Mesothelial cell of epicardium (in vitro differentiated cells): ENCODE measurements at places on chromosomes 5 and 9. TPM values are rescaled to one million over a fixed set of nuclear protein-coding genes. Genes with fewer than 3 reads are reported as not detected.

FBP2 gene
- total RNA-seq = not detected in 3 replicates

MCC gene
- total RNA-seq = 32.4 to 33.9 TPM (median 33.2 TPM) in 3 replicates

PCDHGC3 gene
- total RNA-seq = 80.2 to 82.9 TPM (median 80.6 TPM) in 3 replicates

GABRA1 gene
- total RNA-seq = not detected in 3 replicates

OR1J2 gene
- total RNA-seq = not detected in 3 replicates

LHX2 gene
- total RNA-seq = not detected in 3 replicates

DOCK8 gene
- 8.8 to 10.0 TPM (median 8.9 TPM) in 3 replicates for total RNA-seq

DMRT3 gene
- 2.1 to 3.3 TPM (median 2.5 TPM) in 3 replicates for total RNA-seq

CDKN2B gene
- 40.3 to 47.6 TPM (median 45.2 TPM) in 3 replicates for total RNA-seq

ACTBL2 gene
- total RNA-seq = 0.07 TPM in 2 of 3 replicates, not detected in the other

PCDHA7 gene
- total RNA-seq = 4.2 to 5.5 TPM (median 4.5 TPM) in 3 replicates

FAM221B gene
- 0.07 TPM in 1 of 3 replicates, not detected in the others for total RNA-seq

NEUROG1 gene
- total RNA-seq = not detected in 3 replicates

DNA sequence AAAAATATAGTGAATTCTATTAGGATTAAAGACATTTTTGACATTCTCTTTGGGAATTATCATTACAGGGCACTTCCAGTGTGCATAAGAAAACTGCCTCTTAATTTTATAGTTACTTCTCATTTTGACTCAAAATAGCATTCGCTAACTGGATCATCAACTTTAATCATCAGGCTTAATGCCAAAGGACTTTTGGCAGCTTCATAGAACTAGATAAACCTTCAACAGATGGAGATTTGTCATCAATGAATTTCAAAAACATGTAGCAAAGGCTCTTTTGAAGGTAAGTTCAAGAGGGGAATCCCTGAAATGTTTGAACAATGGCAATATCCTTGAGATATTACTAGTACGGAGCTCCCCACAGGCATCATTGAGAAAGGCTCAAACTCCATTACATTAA lies 447.2 kb downstream of the PDE4D start:
- no peak overlapping the region for H3K4me3 ChIP-seq
- peaks cover 24% of the 10 kb centered on the region for H3K36me3 ChIP-seq
- DNase-seq = no peak
- peaks cover 7% of the 10 kb centered on the region for H3K4me1 ChIP-seq

- peaks cover 13% of the 10 kb centered on the region for H3K36me3 ChIP-seq
- no peak overlapping the region for H3K4me3 ChIP-seq
- no peaks in the 10 kb centered on the region for H3K4me1 ChIP-seq
These were observed 128.1 kb upstream of the RPS23 start for GRCh38 chr5:82406205-82406773.

GRCh38 chr9:109401990-109402318 lies 81.1 kb upstream of the EPB41L4B start:
- H3K27ac ChIP-seq = no peak overlapping the region
- no peaks in the 10 kb centered on the region for H3K4me1 ChIP-seq
- no peak for DNase-seq
- H3K36me3 ChIP-seq = peaks cover 6% of the 10 kb centered on the region

DNA sequence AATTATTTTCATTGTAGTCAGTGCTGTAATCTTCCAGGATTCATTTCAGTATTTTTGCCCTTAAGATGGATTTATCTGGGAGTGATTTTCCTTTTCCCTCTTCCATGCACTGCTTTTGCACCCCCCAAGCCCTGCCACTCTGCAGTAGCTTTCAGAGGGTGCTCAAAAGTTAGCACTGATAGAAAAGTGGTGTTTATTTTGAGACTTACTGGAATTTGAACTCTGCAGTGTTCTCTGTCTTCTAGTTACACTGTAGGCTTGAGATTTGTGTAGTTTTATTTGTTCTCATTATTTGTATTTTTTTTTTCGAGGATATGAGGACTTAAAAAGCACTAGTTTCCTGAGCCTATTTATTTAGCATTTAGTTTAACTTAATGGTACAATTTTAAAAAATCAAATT lies 70.5 kb downstream of the HSD17B4 start:
- H3K4me3 ChIP-seq = no peak overlapping the region
- peaks cover 2% of the 10 kb centered on the region for H3K4me1 ChIP-seq
- peaks cover 35% of the 10 kb centered on the region for H3K36me3 ChIP-seq
- H3K27me3 ChIP-seq = no peaks in the 10 kb centered on the region

GRCh38 chr5:1865948-1866347 lies 16.8 kb downstream of the IRX4 start:
- no peaks in the 10 kb centered on the region for H3K36me3 ChIP-seq
- no peaks in the 10 kb centered on the region for H3K4me1 ChIP-seq
- H3K4me3 ChIP-seq = no peak overlapping the region
- H3K27ac ChIP-seq = no peak overlapping the region
- DNase-seq = no peak
- H3K27me3 ChIP-seq = peaks cover 58% of the 10 kb centered on the region

DNA sequence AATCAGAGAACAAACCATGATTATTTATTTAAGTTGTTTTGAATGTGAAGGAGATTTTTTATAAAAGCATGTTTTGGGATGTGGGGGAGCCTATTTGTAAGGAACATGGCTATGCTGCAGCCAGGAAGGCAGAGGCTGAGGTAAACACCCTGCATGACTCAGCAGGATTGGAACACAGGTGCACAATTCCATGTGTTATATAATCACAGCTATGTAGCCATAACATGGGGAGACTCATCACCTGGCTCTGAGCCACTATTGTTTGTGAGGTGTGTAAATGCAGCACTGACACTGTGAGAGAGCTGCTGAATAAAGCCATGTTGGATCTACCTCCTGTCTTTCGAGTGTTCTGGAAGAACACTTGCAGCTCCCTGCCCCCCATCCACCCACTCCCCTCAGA lies 1009.8 kb downstream of the DNAH5 start:
- no peak overlapping the region for H3K4me3 ChIP-seq
- peaks cover 5% of the 10 kb centered on the region for H3K27me3 ChIP-seq
- no peaks in the 10 kb centered on the region for H3K4me1 ChIP-seq
- H3K36me3 ChIP-seq = no peaks in the 10 kb centered on the region

- H3K36me3 ChIP-seq = no peaks in the 10 kb centered on the region
- H3K4me3 ChIP-seq = no peak overlapping the region
- peaks cover 3% of the 10 kb centered on the region for H3K27me3 ChIP-seq
- DNase-seq = no peak
- peak overlapping the region; percentile 96 for H3K27ac ChIP-seq
- H3K4me1 ChIP-seq = peaks cover 12% of the 10 kb centered on the region
These were observed 139.3 kb upstream of the COL5A1 start for GRCh38 chr9:134502266-134502791.

- H3K4me3 ChIP-seq = no peak overlapping the region
- H3K27ac ChIP-seq = no peak overlapping the region
These were observed 133.9 kb downstream of the CTNND2 start for GRCh38 chr5:11770310-11770709.

GRCh38 chr9:21154018-21154608 lies 12.3 kb downstream of the IFNA21 start:
- DNase-seq = no peak
- H3K27me3 ChIP-seq = no peaks in the 10 kb centered on the region
- no peaks in the 10 kb centered on the region for H3K36me3 ChIP-seq
- no peak overlapping the region for H3K27ac ChIP-seq

DNA sequence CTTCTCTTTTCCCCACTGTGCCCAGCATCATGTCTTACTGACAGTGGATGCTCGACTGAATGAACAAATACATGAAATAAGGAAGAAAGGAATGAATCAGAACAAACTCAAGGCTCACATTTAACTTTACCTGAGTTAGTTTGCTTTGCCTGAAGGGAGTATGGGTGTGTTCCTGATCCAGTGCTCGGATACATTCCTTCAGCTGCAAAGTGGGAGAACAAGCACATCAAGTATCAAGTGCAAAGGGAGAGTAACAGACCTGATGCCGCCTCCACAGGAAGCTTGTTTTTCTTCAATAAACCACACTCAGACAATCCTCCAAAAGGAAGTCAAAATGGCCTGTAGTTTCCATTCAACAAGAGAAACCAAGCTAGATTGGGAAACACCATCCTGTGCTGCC lies 66.1 kb downstream of the KIF24 start:
- H3K27me3 ChIP-seq = no peaks in the 10 kb centered on the region
- no peak overlapping the region for H3K27ac ChIP-seq
- no peaks in the 10 kb centered on the region for H3K4me1 ChIP-seq
- H3K4me3 ChIP-seq = no peak overlapping the region

DNA sequence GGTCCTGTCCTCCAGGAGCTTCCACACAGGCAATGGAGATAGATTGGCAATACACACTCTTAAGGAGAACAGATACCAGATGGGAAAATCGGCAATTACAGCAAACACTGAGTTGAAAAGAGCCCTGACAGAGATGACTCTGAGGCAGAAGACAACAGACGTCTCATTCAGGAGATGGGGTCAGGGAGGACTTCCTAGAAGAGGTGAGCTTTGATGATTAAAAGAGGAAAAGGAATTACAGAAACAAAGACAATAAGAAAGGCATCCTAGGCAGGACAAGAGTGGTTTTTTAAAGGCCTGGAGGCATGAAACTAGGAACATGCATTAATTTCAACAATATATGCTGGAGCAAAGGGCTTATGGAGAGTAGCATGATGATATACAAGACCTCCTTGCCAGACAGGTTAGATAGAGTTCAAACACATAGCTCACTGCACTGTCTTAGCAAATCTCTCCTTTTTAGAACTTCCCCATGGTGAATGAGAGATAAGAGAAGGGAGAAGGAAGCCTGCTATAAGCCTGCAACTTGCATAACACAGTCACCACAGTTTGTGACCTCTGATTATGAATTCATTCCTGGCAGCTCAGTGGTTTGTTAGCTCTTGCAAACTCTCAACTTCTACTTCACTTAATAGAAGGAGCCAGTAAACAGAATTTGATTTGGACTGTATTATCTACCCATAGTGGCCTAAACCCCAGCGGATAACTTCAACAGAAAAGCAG lies 48.5 kb downstream of the SIL1 start:
- peaks cover 76% of the 10 kb centered on the region for H3K4me1 ChIP-seq
- peak overlapping the region; percentile 96 for H3K27ac ChIP-seq
- no peak overlapping the region for H3K4me3 ChIP-seq
- H3K36me3 ChIP-seq = peaks cover 2% of the 10 kb centered on the region

GRCh38 chr5:39714036-39714698 lies 289.4 kb upstream of the DAB2 start:
- H3K27ac ChIP-seq = peak overlapping the region; percentile 87
- no peaks in the 10 kb centered on the region for H3K27me3 ChIP-seq
- peak; percentile 55 for DNase-seq
- peaks cover 25% of the 10 kb centered on the region for H3K4me1 ChIP-seq
- no peak overlapping the region for H3K4me3 ChIP-seq

DNA sequence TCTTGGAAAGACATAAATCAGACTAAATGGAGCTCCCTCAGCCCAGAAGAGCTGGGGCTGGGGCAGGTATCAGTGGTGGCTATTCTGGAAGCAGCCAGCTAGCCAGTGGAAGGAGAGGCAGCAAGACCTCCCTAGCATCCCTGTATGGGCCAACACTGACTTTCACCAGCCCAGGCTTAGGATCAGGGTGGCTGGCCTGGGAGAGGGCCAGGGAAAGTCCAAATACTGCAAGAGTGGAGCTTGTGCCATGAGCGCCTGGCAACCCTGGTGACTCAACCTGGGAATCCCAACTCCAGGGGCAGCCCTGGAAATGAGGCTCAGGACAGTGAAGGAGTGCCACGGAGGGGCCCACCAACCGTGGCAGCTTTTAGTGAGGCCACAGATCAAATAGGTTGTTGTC lies 7.6 kb upstream of the IRF1 start:
- peak overlapping the region; percentile 32 for H3K27ac ChIP-seq
- H3K36me3 ChIP-seq = no peaks in the 10 kb centered on the region
- no peaks in the 10 kb centered on the region for H3K27me3 ChIP-seq
- no peak overlapping the region for H3K4me3 ChIP-seq
- H3K4me1 ChIP-seq = peaks cover 22% of the 10 kb centered on the region
- DNase-seq = no peak

- no peaks in the 10 kb centered on the region for H3K27me3 ChIP-seq
- no peak overlapping the region for H3K4me3 ChIP-seq
- H3K27ac ChIP-seq = peak overlapping the region; percentile 50
These were observed 5.9 kb downstream of the IER5L start for GRCh38 chr9:129171993-129172751.

GRCh38 chr9:31541721-31542281 lies 842.6 kb upstream of the ACO1 start:
- H3K4me3 ChIP-seq = no peak overlapping the region
- H3K27ac ChIP-seq = no peak overlapping the region
- H3K36me3 ChIP-seq = no peaks in the 10 kb centered on the region
- H3K4me1 ChIP-seq = peaks cover 13% of the 10 kb centered on the region
- DNase-seq = no peak

- H3K27me3 ChIP-seq = no peaks in the 10 kb centered on the region
- H3K36me3 ChIP-seq = peaks cover 61% of the 10 kb centered on the region
- peak overlapping the region; percentile 60 for H3K27ac ChIP-seq
- DNase-seq = no peak
- H3K4me1 ChIP-seq = peaks cover 12% of the 10 kb centered on the region
These were observed 124.6 kb downstream of the SNCAIP start for GRCh38 chr5:122436615-122437014.

DNA sequence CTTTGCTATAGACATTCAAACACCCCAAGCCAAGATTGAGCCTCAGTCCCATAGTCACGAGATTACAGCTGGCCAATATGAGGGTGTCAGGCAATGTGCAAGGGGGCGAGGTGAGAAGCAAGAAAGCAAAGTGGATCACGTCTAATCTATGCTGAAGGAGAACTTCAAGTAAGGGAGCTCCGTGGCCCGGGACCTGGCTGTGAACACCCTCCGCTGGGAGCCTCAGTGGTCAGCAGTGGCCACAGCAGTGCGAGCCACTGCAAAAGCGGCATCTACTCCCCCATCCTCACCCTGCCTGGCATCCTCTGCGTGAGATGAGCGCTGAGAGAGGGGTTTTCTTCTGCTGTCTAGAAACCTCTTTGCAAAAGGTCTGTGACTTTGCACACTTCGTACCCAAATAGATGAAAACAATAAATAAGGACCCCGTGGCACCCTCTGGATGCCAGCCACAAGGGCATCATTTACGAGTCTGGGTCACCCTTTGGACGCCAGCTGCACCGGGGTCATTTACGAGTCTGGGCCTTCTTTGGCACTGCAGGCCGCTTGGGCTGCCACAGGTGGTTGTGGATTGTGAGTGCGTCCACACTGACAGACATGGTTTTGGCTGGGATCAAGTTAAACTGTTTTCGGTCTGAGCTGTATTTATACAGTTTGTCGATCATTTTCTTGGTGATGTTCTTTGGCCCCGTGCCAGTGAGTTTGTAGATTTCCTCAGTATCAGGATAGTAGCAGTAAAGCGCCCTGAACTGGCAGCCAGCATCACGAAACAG lies 96.4 kb downstream of the CAMSAP1 start:
- no peak overlapping the region for H3K4me3 ChIP-seq
- H3K27ac ChIP-seq = no peak overlapping the region
- H3K27me3 ChIP-seq = no peaks in the 10 kb centered on the region
- DNase-seq = no peak
